ENCODE measurements at places on chromosomes 12 and 14.
A peak's percentile ranks its signal among the peaks of the same experiment; 100 is the strongest.

DNA sequence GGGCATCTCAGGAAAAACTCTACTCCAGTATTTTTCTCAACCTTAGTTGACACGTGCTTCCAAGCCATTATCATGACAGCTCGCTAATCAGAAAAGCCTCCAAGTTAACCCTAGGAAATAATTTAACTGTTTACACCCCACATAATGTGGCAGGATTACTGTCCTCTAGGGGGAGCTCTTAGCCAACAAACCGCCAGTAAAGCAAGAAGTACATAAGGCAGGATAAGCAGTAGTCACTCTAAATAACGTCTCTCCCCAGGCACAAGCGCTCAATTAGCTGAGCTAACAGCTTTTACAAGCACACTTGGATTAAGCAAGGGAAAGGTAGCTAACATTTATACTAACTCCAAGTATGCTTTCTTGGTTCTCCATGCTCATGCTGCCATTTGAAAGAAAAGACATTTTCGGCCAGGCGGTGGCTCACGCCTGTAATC lies 22.8 kb downstream of the APOBEC1 start:
- DNase-seq = no peak

GRCh38 chr14:65904988-65905387 lies 492.5 kb downstream of the FUT8 start:
- no peak for DNase-seq

GRCh38 chr14:101024686-101025085 lies 121.2 kb upstream of the RTL1 start:
- no peak for DNase-seq

DNA sequence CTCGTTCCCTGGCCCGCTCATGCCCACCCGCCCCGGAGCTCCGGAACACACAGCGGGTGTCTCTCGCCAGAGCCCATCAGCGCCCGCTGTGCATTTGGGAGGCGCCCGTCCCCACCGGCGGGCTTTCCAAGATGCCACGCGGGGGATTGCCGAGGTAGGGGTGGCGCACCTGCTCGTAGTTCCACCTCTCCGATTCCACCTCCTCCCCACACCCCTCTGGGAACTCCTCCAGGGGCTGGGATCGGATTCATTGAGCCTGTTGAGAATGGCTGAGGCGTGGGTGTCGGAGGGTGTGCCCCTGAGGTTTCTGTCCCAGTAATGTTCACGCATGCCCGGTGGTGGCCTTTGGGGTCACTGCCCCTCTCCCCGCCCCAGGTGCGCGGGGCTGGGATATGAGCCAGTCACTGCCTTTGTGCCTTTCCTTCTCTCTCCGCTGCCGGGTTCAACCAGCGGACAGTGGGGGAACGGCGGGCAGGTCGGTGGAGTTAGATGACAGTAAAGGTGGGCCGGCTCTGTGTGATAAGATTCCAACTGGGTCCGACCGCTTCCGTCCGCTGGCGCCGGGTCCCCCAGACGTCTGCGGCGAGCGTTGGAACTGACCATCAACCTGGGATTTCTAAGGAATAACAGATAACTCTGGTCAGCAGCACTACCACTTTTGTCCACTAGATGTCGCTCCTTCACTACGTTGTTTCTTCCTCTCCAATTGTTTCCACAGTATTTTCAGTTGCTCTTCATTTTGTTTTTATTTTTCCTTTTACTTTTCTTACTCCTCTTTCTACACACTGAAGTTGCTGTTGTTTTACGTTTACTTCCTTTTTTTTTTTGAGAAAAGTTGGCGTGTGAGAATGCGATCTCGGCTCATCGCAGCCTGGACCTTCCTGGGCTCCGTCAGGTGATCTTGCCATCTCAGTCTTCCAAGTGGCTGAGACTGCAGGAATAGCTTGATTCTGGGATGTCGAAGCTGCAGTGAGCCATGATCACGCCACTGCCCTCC lies 178.1 kb upstream of the ALG10B start:
- DNase-seq = peak; percentile 35

Measured in SK-N-MC (cell line).